ENCODE measurements at places on chromosomes 2 and 18.

DNA sequence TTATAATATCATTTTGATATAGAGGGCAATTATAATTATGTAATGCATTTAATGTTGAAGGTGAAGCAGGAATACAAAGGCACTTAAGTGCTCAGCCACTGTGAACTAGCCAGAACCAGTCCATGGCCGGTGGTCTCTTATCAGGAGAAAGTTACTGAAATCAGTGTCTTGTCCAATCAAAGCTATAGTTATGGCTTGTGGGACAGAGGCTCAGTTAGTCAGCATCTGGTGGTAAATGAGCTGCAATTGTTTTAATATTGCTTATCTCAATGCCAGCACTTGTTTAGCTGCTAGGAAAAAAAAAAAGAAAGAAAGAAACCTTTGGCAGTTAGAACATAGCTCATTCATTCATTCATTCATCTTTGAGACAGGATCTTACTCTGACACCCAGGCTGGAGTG lies 3.8 kb upstream of the ALS2 start:
- no peak for DNase-seq

- no peak for DNase-seq
Measured at GRCh38 chr2:4214444-4215205, 511.2 kb downstream of the DCDC2C start.

GRCh38 chr18:10791169-10791831 lies 265.5 kb downstream of the NAPG start:
- DNase-seq = no peak

DNA sequence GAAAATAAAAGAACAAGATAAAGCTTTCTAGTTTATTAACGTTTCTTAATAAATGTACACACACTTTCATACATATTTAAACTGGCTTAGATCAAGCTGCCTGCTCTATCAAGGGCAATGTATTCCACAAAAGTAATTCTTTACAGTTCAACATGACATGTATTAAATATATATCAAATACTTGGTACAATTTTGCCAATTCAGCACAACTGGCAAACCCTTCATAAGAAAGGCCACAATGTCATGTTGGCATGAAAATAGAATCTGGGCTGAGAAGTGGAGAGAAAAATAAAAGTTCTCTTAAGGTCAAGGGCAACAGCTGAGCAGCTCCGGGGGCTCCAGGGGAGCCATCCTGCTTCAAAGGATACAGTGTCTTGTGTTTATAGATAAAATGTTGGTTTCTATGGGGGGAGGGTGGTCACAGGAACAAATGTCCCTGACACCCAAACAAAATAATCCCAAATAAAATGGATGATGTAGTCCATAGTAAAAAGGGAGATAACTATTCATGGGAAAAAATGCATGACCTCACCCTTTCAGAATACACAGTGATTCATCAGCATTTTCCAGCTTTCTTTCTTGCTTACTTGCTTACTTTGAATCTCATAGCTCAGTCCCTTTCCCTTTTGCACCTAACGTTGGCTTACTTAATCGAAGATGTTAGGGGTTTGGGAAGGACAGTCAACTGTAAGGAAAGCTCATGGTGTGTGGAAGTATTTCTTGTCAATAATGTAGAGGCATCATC lies 494.9 kb downstream of the NYAP2 start:
- DNase-seq = no peak

- no peak for DNase-seq
Measured at GRCh38 chr2:7852546-7852945, 829.3 kb upstream of the ID2 start.

DNA sequence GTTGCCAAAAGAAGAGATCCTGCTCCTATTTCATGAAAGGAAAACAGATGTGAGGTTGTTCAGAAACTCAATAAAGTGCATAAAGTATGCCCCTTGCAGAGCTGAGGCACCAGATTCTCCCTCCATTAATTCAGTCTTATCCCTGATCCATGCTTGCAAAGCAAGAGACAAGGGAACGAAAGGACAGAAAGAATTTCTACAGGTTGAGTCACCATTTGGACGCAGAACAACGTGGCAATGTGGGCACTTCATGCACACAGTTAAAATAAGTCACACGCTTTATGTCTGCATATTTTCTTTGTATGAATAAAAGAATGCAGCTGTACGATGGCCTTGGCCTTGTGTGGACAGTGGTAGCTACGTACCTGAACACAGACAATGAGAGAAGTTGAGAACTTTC lies 321.7 kb upstream of the REV1 start:
- DNase-seq = no peak

DNA sequence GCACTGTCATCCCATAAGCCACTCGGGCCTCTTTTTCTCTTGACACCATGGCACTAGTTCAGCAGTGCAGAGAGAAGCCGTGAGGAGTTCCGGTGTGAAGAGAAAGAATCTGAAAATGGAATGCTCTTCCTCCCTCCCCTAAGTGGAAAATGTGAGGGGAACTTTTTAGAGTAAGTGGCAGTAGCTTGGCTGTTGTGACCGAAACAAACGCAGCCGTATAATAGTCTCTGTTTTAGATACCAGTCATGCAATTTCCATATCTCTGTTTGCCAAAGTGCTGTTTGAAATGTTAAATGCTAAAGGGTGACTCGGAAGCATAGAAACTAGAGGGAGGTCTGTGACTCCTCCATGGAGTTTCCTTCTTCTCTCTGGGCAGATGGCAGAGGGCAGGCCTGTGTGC lies 122.9 kb downstream of the MTCL1 start:
- DNase-seq = no peak

- no peak for DNase-seq
Measured at GRCh38 chr2:1498176-1498575, 84.9 kb downstream of the TPO start.

DNA sequence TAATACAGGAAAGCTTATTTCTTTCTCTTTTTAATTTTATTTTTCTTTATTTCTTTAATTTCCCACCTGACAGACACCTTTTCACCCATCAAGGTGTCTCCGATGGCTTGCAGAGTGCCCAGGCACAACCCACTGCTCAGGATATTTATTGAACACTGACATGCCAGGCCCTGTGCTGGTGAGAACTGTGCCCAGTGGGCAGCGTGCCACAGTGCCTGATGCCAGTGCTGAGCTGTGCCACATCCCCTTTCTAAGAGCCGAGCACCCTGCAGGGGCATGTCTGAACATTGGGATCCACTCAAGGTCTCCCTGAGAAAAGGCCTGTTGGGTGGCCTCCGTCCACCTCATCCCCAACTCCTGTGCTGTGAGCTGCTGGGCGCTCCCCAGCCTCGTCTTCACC lies 158.6 kb upstream of the RAB6C start:
- no peak for DNase-seq

DNA sequence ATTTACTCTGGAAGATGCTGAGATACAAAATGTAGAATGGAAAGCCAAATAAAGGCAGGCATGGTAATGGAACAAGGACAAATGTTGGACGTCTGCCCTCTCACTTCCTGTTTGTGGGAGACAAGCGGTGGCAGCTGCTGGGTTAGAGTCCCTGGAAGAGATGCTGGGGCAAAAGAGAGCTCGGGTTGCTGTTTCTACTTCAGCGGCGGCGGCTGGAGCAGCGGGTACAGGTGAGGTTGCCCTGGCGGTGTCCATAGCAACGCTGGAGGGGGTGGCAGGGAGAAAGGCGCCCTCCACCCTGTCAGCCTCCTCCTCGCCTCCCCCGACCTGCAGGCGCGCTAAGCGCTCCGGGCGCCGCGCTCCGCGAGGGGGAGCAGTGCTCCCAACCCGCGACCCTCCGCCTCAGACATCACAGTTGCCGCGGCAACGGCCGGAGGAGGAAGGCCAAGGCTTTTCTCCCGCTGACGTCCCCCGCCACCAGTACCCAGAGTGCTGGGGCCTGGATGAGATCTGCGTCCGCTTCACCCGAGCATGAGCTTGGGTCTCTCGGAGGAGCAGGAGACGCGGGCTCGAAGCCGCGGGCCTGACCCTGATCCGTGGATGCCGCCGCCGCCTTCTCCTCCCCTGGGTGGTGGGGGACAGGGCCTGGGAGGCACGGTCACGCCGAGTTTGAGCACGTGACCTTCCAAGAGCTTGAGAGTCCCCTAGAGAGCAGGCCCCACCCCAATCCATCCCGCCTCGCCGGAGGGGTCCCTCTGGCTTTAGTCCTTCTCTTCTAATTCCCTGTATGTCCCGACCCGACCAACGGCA lies 65.6 kb downstream of the NOL4 start:
- DNase-seq = peak; percentile 98

- no peak for DNase-seq
Measured at GRCh38 chr2:197284956-197285355, 25.6 kb downstream of the ANKRD44 start.

DNA sequence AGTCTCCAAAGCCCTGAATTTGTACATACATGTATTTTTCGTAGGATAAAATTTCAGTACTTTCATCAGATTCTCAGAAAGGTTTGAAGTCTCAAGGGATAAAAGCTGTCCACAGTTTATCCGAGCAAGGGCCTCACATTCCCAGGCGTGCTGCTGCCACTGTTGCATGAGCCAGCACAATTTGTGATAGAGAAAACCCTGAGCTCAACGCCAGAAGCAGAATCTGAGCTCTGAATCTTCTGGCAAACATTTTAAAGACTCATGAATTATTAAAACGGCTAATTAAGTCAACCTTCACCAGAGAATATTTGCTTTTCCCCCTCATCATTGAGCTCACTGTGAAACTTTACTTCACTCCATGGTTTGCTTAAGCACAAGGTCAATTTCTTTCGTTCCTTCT lies 38.5 kb upstream of the STPG4 start:
- DNase-seq = no peak

DNA sequence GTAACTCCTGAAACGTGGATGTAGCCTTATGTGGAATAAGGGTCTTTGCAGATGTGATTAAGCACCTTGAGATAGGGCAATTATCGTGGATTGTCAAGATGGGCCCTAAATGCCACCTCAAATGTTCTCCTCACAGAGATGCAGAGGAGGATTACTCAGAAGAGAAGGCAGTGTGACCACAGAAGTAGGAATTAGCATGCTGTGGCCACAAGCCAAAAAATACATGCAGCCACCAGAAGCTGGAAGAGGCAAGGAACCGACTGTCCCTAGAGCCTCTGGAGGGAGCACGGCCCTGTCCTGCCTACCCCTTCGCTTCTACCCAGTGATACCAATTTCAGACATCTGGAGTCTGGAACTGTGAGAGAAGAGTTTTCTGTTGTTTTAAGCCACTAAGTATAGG lies 47.3 kb upstream of the MGAT5 start:
- DNase-seq = no peak

All from NCI-H510A (cell line).